ENCODE measurements at places on chromosomes 1 and 21.

DNA sequence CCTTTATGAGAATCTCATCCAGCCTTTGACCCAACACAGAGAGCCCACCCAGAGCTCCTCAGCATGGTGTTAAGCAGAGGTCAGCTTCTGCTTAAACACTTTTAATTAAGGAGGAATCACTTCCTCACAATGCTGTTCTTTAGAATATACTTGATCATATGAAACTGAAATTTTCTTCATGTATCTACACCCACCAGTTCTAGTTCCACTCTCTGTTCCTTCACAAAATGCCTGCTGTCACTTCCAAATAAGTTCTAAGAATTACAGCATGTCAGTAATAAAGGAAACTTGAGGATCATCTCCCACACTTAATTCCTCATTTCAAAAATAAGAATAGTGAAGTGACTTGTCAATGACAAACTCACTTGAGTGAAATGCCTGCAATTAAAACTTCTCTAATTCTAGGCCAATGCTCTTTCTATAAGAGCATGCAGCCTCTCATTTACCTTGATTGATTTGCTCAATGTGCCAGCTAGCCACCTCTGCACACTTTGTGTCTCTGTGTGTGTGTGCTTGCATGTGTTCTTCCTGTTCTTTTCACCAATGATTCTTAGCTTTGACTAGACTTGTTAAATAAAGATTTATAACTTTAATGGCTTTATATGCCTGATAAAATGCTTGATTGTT is 356.3 kb downstream of the PLPP3 start:
- DNase-seq = no peak

DNA sequence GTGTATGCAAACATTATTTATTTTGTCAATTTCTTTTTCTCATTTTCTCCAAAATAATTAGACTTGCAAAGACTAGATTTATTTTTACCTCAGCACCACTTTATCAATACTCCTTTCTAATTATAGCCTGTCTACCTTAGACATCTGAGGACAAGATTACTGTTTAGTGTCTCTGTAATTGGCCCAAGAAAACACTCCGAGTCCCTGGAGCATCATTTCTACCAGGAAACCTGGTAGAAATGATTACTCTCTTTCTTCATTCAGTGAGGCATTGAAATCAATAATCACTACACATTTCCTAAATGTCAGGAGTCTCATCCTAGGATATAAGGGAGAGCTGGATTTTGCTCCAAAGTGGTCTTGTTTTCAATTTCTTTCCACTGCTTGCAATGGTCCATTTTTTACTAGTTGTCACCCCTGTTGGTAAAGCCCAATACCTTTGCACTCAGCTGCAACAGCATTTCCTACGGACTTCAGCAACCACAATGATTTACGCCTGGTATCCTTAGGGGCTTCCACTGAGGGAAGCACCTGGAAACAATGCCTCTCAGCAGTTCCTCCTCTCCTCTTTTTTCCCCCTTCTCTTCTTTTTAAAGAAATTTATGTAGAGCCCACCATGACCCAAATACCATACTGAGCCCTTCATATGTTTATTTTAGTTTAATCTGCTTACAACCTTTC is 64.6 kb downstream of the GRIK1 start:
- DNase-seq = no peak

GRCh38 chr1:195185736-195186135 is 1422.5 kb downstream of the KCNT2 start:
- no peak for DNase-seq

DNA sequence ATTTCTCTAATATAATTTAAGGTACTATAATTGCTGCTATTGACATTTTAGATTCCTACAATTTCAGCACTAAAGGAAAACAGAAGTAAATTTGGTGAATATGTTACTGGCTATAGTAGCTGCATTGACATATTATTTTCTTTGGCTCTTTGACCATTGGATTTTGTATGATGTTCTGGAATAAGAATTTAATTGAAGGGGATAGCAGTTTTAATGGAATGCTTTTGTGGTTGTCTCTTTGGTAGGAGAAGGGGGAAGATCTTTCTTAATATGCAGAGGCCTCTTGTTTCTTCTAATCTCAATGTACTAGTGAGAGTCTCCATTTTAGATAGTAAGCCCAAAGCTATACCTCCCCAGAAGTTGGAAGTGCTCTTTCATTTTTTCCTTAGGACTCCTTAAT is 6.9 kb downstream of the DTL start:
- DNase-seq = no peak

- DNase-seq = no peak
Measured at GRCh38 chr21:45894450-45894825, 87.1 kb upstream of the COL6A1 start.

DNA sequence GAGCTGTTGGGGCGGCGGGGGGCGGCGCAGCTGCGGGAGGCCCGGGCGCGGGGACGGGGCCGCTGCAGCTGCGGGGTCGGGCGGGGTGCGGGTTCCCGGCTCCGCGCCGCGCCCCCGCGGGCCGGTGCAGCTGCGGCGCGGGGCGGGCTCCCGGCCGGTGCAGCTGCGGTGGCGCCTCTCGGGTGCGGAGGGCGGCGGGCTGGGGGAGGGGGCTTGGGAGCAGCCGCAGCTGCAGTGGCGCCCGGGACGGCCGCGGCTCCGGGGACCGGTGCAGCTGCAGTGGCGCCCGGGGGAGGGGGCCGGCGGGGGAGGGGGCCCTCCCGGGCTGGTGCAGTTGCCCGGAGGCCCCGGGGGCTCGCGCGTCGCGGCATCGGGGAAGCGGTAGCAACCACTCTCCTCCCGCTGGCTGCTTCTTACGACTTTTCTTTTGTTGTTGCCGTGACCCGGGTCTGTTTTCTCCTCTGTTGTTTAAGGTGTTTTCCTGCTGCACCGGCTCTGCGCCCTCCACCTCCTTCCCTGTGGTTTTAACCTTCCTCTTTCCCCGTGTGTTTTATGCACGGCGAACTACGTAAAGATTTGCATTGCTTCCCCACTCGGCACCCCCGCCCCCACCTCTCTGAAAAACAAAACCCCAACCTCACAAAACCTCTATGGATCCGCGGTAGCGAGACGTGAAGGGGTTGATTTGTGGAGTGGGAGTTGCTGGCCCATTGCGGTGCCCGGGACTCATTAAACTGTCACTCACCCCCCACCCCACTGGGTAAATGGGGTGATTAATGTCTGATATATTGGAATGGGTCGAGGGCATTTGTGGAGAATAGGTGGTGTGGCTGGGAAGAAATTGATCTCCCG is 1.7 kb upstream of the ZBTB18 start:
- DNase-seq = peak; percentile 27

- no peak for DNase-seq
Measured at GRCh38 chr1:169091480-169091941, 15.0 kb upstream of the ATP1B1 start.

DNA sequence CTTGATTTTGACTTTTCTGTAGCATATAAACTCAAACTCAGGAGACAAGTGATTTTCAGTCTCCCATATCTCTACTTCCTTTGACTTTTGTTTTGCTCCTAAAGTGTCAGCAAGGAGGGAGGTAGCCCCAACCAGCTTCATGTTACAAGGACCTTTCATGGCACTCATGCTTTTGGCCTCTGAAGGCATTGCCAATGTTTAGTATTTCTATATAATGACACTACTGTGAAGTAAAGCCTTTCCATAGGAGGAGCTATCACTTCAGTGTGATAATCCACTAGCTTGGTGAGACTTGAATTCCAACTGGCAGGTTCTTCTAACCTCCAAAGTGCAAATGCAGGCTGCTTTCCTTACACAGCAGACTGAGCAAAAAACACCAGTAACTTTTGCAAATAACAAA is 14.4 kb downstream of the COLGALT2 start:
- DNase-seq = no peak

- no peak for DNase-seq
Measured at GRCh38 chr21:45876381-45877170, 105.0 kb upstream of the COL6A1 start.

DNA sequence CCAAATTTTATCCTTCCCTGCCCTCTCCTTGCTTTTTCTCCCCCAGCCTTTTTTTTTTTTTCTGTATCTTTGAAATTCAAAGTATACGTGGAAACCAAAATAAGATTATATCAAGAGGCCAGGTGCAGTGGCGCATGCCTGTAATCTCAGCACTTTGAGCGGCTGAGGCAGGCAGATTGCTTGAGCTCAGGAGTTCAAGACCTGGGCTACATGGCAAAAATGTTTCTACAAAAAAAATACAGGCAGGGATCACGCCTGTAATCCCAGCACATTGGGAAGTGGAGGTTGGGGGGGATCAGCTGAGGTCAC is 6.6 kb upstream of the PRCC start:
- DNase-seq = no peak

DNA sequence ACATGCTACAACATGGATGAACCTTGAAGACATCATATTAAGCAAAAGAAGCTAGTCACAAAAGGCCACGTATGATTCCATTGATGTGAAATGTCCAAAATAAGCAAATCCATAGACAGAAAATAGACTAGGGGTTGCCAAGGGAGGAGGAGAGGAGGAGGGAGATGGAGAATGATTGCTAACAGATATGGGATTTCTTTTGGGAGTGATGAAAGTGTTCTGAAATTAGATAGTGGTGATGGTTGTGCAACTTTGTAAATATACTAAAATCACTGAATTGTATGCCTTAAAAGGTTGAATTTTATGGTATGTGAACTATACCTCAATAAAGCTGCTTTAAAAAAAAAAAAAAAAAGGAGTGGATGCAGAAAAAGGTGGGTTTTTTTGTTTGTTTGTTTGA is 7.6 kb downstream of the CLSTN1 start:
- DNase-seq = no peak

- no peak for DNase-seq
Measured at GRCh38 chr1:9576903-9577302, 11.8 kb upstream of the TMEM201 start.

All from activated T-cell treated with anti-CD3 and anti-CD28 coated beads for 48 hours (primary cell).